Hematopoietic multipotent progenitor cell treated with erythropoietin and hydrocortisone succinate and interleukin-3 and kit ligand, for 8 days (in vitro differentiated cells): ENCODE measurements at places on chromosomes 2 and 18.

DNA sequence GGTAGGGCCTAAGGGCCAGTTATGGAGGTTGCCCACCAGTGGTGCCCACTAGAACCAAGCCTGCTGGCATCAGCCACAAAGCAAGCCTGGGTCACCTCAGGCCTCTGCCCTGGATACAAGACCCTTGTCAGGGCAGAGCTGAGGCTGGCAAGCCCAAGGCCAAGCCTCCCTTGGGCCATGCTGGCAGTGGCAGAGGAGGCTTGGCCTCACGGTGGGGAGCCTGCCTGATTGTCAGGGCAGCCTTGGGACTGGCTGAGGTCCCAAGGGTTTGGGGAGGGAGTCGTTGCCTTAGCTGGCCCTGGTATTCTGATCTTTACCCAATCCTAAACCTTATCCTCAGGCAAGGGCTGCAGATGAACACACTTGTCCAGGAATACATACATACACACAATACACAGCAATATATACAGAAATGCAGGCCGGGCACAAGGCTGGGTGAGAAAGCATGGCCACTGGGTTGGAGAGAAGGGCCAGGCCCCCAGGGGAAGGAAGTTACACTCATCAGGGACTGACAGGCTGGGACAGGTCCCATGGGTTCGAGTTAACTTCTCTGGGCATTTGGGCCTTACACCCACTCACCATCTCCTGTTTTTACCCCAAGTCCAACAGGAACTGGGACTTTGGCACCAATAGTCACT lies 21.0 kb downstream of the CCT7 start:
- no peak for DNase-seq

DNA sequence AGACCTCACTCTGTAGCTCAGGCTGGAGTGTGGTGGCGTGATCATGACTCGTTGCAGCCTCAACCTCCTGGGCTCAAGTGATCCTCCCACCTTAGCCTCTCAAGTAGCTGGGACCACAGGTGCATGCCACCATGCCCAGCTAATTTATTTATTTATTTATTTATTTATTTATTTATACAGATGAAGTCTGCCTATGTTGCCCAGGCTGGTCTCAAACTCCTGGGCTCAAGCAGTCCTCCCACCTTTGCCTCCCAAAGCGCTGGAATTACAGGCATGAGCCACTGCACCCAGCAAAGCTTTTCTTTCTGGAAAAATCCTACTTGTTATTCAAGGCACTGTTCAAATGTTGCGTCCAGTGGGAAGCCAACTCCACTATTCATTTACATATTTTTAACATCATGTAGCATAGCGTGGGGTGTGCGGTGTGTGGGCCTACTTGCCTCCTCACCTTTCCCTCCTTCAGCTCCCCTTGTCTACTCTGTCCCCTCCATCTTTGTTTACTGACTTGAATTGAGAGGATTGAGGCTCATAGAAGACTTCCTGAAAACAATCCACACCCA lies 6.8 kb upstream of the RHOB start:
- no peak for DNase-seq

GRCh38 chr2:70513738-70514137 lies 39.9 kb downstream of the TGFA start:
- no peak for DNase-seq

- no peak for DNase-seq
Observed at GRCh38 chr2:57444752-57445430, 601.7 kb upstream of the VRK2 start.

- DNase-seq: no peak
Observed at GRCh38 chr2:198297350-198297749, 493.0 kb downstream of the PLCL1 start.
